ENCODE measurements at places on chromosomes 2 and 18.

- DNase-seq = no peak
These were observed 76.8 kb upstream of the EPC2 start for GRCh38 chr2:148567716-148568115.

DNA sequence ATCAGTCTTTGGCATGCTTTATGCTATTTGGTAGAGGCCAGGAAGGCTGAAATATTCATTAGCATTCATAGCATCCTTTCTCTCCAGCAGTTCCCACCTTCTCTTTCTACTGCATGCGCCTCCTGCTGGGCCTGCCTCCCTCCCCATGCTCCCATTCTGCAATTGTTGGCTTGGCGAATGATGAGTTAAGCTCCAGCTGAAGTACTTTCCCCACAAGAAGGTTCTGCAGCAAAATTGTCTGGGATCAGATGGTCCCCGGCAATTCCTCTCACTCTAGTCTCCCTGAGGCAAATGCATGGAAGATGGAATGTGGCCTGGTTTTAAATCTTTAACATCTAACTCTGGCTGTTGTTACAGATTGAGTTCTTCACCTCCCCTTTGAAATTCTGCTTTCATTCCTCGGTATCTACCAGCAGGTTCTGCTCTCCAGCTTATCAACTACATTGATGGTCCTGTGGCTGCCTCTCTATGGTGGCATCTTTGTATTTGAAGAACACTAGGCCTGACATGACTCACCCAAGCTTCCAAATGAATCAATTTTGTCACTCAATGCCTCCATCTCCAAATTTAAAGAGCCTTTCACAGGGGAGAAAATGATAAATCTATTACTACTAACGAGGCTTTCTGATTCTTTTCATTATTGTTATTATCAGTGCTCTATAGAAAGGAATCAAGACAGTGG lies 55.9 kb downstream of the KCTD18 start:
- no peak for DNase-seq

- DNase-seq = no peak
These were observed 367.5 kb downstream of the DSC3 start for GRCh38 chr18:30675072-30675471.

DNA sequence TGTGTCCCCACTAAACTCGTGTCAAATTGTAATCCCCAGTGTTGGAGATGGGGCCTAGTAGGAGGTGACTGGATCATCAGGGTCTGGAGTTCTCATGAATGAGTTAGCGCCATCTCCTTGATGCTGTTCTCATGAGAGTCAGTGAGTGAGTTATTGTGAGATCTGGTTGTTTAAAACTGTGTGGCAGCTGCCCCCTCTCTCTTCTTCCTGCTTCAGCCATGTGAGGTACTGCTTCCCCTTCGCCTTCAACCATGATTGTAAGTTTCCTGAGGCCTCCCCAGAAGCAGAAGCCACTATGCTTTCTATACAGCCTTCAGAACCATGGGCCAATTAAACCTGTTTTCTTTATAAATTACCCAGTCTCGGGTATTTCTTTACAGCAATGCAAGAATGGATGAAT lies 50.4 kb downstream of the AP1S3 start:
- no peak for DNase-seq

DNA sequence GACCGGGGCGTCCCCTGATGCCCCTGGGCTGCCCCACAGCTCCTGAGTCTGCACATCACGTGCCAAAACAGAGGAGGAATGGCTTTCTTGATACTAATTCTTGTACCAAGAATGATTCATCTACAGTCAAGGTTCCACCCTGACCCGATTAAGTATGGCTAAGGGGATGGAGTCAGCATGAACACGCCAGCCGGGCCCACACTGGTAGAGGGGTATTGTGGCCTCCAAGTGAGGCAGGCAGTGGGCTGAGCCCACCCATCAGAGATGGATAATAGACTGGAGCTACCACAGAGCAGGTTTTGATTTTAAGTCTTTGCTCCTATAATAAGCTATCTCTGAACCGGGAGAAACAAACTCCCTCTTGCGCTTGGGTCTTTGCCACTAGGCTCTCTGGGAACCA lies 17.9 kb upstream of the GNAL start:
- DNase-seq = no peak

DNA sequence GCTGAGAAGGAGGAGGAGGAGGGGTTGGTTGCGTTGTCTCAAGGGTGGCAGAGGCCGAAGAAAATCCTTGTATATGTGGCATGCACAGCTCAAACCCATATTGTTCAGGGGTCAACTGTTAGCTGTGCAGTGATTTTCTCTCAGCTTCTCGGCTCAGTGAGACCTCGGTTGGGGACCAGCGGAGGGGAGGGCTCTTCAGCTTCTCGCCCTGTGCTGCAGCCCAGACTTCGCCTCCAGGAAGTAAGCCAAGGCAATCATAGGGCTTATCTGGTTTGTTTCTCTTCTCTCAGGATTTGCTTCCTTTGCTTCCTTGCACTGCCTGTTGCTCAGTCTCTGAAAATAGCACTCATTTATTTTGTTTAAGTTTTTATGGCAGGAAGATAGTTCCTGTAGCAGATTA lies 85.5 kb downstream of the SOWAHC start:
- DNase-seq = no peak

GRCh38 chr2:156553714-156554442 lies 117.7 kb downstream of the GPD2 start:
- DNase-seq = no peak

- no peak for DNase-seq
These were observed 610.0 kb upstream of the CDH2 start for GRCh38 chr18:28786926-28787325.

DNA sequence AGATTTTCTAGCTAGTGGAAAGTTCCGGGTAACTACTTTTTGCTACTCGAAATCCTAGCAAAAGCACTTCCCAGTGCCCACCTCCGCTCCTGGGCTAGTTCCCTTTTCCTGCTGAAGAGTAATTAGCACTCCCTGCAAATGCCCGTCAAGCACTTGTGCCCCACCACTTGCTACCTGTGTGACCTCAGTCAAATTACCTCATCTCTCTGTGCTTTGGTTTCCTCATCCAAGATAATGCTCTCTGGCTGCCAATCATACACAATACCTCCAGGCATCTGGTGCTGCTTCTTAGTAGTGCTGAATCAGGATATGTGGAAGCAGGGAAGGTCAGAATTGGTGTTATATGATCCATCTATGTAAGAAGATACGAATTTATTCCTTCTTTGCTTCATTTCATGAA lies 102.1 kb upstream of the CDCA7 start:
- DNase-seq = no peak

- DNase-seq = no peak
These were observed 52.8 kb downstream of the EIF5B start for GRCh38 chr2:99389946-99390345.

GRCh38 chr2:205946226-205946625 lies 139.7 kb downstream of the INO80D start:
- no peak for DNase-seq

- no peak for DNase-seq
These were observed 34.8 kb upstream of the MGAT5 start for GRCh38 chr2:134218930-134219658.

- no peak for DNase-seq
These were observed 268.0 kb upstream of the LRATD1 start for GRCh38 chr2:14364471-14364870.

DNA sequence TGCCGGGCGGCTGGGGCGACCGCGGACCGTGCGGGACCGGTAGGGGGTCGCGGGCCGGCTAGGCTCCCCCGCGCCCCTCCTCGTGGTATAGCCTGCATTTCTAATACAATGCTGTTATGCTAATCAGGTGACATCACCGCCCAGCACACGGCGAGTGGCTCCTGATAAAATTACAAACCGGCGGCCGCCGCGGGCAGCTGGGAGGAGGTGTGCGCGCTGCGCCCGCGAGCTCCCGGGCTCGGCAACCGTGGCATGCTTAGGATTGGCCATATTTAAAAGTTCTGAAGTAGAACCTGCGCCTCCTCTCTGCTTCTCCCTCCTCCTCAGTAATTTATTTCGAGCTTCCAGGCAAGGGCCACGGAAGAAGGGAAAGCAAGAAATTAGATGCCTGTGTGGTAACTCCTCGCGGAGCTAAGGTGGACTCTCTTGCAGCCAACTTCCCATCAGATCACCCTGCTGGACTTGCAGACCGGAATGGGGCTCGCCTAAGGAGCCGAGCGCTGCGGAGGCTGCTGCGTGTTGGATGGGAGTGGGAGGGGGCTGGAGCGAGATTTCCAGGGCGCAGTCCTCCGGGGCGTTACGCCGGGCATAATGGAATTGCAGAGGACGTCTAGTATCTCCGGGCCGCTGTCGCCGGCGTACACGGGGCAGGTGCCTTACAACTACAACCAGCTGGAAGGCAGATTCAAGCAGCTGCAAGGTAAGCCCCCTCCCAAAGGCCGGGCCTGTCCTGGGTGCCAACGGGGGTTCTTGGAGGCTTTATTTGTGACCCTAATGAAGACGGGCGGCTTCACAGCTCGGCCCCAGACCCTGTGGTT lies 102.3 kb downstream of the SPTBN1 start:
- DNase-seq = peak; percentile 33

DNA sequence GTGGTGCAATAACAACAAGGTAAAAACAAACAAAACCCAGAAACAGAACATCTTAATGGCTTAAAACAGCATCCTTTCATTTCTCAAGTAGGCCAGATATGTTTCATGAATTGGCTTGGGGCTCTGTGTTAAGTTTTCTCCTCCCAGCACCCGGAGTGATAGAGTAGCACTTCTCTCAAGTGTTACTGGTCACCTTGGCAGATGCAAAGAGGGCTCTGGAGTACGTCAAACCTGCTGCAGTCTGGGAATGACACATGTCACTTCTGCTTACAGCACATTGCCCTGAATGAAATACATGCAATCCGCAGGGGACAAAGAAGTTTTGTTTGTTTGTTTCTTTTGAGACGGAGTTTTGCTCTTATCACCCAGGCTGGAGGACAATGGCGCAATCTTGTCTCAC lies 639.3 kb downstream of the CNTNAP5 start:
- DNase-seq = no peak

GRCh38 chr2:227436436-227437174 lies 35.4 kb upstream of the AGFG1 start:
- no peak for DNase-seq

GRCh38 chr2:134154246-134154645 lies 99.6 kb upstream of the MGAT5 start:
- no peak for DNase-seq

- no peak for DNase-seq
These were observed 3.3 kb upstream of the YWHAQ start for GRCh38 chr2:9634133-9634532.

- no peak for DNase-seq
These were observed 250.3 kb downstream of the MYCN start for GRCh38 chr2:16190446-16191270.

GRCh38 chr2:147416099-147416498 lies 428.7 kb upstream of the ACVR2A start:
- DNase-seq = no peak

GRCh38 chr2:211473116-211473515 lies 916.7 kb downstream of the CPS1 start:
- DNase-seq = no peak

DNA sequence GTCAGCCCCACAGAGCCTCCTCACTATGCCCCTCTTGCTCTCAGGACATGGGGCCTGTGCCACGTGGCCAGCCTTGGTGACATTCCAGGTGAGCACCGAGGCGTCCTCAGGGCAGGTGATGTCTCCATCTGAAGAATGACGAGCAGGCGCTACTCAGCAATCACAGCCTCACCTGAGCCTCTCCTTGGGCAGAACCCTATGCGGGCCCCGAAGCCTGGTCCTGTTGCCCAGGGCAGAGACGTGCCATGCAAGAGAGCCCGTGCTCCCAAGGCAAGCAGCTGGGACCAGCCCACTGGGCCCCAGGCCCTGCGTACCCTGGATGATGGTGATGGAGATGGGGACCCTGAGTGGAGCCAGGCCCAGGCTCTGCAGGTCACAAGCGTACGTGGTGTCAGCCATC lies 32.5 kb upstream of the SELENOI start:
- no peak for DNase-seq

- DNase-seq = no peak
These were observed 81.1 kb downstream of the LRRFIP1 start for GRCh38 chr2:237708491-237708890.

DNA sequence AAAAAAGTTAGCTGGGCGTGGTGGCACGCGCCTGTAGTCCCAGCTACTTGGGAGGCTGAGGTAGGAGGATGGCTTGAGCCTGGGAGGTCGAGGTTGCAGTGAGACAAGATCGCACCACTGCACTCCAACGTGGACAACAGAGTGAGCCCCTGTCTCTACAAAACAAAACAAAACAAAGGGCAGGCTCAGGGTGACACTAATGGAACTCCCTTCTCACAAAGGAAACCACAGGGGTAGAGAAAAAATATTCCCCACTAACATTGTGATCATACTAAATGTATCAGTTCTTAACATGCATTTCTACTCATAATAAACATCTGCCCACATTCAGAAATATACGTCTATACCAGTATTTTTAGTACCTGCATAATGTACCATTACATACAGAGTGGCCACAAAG lies 21.1 kb downstream of the STAM2 start:
- no peak for DNase-seq

DNA sequence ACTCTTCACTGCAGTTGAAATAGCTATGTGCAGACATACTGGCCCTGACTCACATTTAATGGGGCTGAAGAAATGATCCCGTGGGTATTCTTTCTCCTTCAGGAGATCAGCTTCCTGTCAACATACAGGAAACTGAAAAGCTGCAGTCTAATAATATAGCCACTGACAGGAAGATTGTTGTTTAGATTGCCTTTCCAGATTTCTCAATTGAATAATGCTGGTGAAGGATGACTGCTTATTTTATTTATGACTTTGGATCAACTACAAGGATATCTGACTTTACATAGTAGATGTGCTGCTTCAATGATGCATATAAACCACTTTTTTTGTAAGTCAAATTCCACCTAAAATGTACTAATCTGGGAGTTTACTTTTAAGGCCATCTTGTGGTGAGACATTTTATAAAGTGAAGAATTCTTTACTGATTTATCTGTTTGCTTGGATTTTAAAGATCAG lies 93.4 kb upstream of the MAP4K3 start:
- DNase-seq = no peak

DNA sequence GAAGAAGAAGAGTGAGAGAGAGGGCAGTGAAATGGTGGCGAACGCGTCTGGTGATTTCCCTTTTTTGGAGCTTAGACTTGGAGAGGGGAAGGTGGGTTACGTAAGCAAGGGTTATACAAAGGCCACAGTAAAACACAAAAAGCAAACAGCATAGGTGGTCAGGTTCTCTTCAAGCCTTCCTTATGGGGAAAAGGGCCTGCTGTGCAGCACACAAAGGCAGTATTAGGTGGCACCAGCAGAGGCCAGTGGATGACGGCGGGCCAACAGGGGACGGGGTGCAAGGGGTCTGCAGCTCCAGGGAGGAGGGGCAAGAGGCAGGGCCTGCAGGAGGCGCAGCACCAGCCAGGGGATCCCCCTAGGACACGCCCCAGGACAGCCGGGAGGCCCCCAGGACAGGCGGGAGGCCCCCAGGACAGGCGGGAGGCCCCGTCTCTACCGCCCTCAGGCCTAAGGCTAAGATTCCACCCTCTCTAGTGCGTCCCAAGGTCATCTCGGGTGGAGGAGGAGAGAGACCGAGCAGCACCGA lies 32.6 kb upstream of the NPC1 start:
- no peak for DNase-seq
